ENCODE measurements at places on chromosomes 4 and X.

- no peak for DNase-seq
Measured at GRCh38 chr4:36168127-36168878, 76.0 kb downstream of the ARAP2 start.

GRCh38 chr4:184021389-184021788 lies 116.3 kb downstream of the STOX2 start:
- no peak for DNase-seq

- no peak for DNase-seq
Measured at GRCh38 chrX:52988985-52989917, 30.9 kb upstream of the FAM156A start.

DNA sequence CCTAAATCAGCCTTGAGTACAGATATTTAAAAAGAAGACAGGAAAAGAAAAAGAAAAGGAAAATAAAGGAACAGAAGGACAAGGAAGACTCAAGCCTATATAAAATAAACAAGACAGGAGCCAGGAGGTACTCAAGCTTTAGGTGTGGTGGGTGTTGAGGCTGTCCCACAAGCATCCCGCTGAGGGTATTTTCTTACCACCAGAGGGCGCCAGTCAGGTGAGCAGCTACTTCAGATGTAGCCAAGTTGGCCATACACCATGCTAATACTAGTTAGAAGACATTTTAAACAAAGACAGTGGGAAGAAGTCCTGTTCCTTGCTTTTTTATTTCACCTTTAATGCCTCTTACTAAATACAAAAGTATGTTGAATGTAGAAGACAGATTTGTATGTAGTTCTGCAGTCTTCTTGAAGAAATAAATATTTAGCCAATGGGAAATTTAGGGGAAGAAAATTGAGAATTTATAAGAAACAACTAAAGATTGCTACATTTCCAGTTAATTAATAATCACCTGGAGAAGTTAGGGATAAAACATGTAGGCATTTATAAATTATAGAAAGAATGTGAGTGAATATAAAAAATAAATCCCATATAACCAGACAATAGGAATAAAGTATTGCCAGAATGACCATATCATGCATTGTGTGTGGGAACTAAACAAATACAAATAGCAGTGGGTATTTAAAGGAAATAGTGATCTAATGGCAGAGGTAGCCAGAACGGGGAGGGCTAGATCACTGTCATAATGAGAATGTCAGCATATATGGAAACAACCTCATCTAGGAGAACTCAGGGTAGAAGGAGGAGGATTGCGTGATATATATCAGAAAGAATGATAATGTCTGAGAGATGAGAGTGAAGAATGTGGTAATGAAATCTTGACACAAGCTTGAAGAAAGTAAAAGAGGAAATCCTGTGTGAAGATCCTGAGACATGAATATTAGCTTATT lies 71.0 kb downstream of the MTHFD2L start:
- no peak for DNase-seq

- DNase-seq, result no peak
Measured at GRCh38 chrX:42809569-42809968, 31.6 kb upstream of the PPP1R2C start.

DNA sequence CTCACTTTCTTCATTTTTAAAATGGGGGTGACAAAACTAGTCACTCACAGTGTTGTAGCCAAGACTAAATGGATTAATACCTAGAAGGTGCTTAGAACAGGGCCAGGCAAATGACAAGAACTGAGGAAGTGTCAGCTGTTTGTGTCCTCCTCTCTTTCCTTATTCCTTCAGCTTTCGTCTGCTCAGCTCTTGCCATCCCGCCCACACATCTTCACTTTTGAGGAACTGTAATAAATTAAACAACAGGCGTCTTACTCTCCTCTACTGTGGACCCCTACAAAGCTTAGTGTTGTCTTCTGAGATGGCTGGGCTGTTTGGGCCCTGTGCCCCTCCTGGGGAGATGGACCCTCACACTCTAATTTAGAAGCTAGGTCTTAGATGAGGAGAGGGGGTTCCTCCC lies 2.7 kb downstream of the HPSE start:
- DNase-seq, result no peak

DNA sequence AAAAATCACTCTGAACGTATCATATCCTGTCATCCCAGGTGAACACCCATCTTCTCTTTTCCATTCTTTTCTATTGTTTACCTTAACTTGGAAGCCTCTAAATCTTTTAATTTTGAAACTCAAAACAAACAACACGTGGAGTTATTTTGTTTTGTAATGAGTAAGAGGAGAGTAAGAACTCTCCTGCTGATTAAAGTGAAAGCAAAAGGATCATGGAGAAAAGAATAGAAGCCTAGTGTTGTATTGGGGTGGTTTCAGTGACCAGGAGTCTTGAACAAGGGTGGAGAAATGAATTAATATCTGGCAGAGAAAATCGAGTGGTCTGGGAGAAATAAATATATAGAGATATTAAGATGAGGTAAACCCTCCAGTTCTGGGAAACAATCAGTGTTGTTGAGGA lies 237.4 kb upstream of the UGT8 start:
- DNase-seq, result no peak

DNA sequence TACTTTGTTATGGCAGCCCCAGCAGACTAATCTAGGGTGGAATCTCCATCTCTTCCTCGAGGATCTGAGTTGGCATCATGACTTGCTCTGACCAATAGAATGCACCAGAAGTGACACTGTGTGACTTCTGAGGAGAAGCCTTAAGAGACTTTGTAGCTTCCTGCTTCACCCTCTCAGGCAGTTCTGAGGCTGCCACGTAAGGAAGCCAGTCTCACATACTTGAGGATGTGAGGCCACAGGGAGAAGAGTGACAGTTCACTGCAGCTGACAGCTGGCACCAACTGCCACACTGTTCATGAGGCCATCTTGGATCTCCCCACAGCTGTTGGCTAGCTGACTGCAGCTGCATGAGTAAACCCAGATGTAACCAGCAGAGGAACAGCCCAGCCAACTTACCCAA lies 29.3 kb upstream of the BCOR start:
- no peak for DNase-seq

DNA sequence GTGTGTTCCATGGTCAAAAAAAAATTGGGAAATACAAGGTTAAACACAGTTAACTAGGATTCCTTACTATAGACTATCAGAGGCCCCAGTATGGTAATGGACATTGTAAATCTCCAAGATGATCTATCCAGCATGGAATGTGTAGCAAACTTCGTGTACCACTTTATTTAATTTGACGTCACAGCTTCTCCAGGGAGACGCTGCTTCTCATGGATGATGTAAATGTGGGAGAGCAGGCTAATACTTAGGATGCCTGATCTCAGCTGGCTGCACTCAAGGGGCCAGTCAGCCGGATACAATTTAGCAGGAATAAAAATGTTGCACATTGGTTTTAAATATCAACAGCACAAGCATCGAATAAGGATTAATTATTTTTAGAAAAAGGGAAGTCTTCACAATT lies 111.7 kb upstream of the HPF1 start:
- no peak for DNase-seq

DNA sequence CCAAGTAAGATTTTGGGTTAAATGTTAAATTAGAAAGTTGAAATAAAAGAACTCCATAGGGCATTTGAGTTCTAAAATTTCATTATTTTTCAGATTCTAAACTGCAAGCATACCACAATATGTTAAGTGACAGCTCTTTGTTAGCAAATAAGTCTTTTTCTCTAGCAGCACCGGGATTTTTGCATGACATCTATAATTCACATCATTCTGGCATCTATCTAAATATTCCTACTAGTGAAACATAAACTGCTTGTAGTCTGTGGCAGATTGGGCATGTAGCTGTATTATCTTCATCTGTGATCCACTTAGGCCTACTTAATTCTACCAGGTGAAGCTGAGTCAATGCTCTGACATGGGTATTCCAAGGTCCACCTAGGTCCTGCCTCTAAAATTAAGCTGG lies 32.1 kb upstream of the KLHL13 start:
- no peak for DNase-seq

DNA sequence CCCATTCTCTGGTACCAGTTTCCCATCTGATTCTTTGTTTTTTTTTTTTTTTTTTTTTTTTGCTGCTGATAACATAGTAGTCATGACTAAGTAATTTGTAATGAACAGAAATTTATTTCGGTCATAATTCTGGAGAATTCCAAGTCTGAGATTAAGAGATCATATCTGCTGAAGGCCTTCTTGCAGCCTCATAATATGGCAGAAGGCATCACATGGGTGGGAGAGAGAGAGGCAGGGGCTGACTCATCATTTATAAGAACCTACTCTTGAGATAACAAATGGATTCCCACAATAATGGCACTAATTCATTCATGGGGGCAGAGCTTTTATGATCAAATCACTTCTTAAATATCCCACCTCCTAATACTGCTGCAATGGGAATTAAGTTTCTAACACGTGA lies 1034.3 kb downstream of the STIM2 start:
- DNase-seq, result no peak

DNA sequence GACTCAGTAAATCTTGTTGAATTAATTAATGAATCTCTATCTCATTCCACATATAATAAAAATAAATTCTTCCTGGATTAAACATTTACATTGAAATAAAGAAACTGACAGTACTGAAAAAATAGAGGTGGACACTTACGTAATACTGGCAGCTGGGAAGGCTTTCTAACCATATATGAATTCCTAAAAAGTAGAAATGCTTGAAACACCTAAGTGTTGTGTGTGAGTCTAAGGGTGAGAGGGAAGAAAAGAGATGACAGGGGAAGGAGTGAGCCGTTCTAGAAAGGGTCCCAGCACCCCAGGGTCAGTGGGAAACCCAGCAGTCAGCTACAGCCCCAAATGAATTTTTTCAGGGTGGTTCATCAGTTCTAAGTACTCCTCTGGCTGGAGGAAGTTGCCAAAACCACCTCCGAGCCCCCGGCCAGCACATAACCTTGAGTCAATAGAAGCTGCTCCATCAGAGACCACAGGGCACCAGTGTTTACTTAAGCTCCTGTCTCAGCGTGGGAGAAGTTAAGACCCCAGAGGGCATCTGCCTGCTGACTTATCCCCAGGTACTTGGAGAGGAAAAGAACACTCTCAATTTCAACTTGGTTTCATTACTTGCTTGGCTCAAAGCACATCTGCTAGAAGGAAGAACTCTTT lies 18.3 kb downstream of the GAB3 start:
- DNase-seq, result no peak

- DNase-seq, result no peak
Measured at GRCh38 chr4:7371210-7371941, 63.4 kb downstream of the PSAPL1 start.

DNA sequence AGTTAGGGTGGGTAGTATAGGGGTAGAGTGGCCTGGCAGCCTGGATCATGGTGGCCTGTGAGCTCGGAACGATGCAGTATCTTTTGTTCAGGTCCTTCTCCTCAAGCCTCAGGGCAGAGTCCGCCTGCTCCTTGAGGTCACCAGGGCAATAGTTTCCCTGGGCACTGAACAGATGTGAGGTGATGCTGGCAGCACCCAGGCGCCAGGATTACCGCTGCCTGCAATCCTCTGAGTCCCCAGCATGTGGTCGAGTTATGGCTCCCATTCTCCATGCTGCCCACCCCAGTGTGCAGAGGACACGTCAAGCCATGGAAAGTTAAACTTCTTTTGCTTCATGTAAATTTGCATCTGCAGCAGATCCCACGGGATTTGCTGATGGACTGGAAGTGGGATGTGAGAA lies 38.7 kb downstream of the NEIL3 start:
- DNase-seq, result no peak
